Endothelial cell of umbilical vein (primary cell): ENCODE measurements at places on chromosomes 1 and 21. TPM values are rescaled to one million over a fixed set of nuclear protein-coding genes. Genes with fewer than 3 reads are reported as not detected.
A peak's percentile ranks its signal among the peaks of the same experiment; 100 is the strongest.

Gene C8A
- not detected in 2 replicates for total RNA-seq

Gene ZNHIT6
- 18.8 and 21.4 TPM in 2 replicates for total RNA-seq

Gene TEDDM1
- not detected in 2 replicates for total RNA-seq

Gene OR2T33
- not detected in 2 replicates for total RNA-seq

Gene CLDN17
- not detected in 2 replicates for total RNA-seq

Gene VANGL2
- not detected in 2 replicates for total RNA-seq

Gene NCF2
- total RNA-seq, result not detected in 2 replicates

Gene LRRN2
- not detected in 2 replicates for total RNA-seq

Gene TAS1R1
- total RNA-seq, result not detected in 2 replicates

Gene TMEM125
- total RNA-seq, result not detected in 2 replicates

Gene KLF18
- total RNA-seq, result not detected in 2 replicates

Gene GPR52
- total RNA-seq, result 0.72 and 2.2 TPM in 2 replicates

Gene ZNF436
- 12.5 and 14.0 TPM in 2 replicates for total RNA-seq

Gene ATXN7L2
- 3.8 and 4.4 TPM in 2 replicates for total RNA-seq

Gene PADI4
- not detected in 2 replicates for total RNA-seq

Gene NOC2L
- 87.9 and 88.6 TPM in 2 replicates for total RNA-seq

Gene CHIA
- not detected in 2 replicates for total RNA-seq

DNA sequence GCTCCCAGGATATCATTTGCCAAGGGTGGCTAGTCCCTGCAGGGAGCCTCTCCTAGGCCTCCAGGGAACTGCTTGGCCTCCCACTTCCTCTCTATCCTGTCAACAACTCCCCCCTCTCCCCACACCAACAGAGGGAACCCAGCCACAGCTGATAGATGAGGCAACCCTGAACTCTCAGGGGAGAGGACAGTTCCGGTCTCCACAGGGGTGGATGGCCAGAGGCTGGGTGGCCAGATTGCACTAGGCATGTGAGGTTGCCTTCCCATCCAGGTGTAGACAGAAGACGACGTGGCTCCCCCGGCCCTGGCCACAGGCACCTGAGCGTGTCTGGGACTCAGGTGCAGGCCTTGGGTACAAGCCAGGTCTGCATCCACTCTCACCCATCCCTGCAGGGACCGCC is 53.3 kb downstream of the TOR1AIP2 start:
- DNase-seq, result no peak

DNA sequence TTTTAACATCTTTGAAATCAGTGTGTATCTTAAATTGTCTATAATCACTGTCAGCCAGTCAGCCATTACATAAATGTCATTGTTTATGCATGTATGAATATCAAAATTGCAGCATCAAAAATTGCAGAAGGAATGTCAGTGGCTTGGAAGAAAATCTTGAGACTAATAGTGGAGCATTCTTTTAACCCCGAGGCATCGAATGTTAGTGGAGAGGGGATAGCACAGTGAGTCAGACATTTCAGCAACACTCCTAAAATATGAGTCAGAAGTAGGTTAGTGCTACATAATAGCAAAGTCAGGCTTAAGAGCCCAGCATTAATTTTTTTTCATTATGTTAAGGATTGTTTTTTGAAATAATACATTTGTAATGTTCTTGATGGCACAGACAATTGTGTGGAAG is 45.5 kb downstream of the SNRPE start:
- DNase-seq, result peak; percentile 62

DNA sequence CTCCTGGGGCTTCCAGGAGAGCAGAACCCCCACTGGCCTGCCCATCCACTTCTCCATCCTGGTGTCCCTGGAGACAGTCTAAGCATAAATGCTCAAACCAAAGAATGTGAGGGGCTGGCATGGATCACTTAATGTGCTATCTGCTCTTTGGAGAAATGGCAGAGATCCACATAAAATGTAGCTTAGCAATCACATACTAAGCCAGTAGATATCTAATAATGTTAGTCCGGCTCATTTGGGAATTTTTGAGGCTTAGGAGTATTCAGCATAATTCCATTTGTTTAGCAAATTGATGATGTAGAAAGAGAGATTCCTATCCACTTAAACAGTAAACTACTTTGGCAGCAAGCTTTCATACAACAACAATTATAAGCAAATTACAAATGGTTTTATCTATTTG is 90.7 kb downstream of the TENT5C start:
- DNase-seq, result no peak

DNA sequence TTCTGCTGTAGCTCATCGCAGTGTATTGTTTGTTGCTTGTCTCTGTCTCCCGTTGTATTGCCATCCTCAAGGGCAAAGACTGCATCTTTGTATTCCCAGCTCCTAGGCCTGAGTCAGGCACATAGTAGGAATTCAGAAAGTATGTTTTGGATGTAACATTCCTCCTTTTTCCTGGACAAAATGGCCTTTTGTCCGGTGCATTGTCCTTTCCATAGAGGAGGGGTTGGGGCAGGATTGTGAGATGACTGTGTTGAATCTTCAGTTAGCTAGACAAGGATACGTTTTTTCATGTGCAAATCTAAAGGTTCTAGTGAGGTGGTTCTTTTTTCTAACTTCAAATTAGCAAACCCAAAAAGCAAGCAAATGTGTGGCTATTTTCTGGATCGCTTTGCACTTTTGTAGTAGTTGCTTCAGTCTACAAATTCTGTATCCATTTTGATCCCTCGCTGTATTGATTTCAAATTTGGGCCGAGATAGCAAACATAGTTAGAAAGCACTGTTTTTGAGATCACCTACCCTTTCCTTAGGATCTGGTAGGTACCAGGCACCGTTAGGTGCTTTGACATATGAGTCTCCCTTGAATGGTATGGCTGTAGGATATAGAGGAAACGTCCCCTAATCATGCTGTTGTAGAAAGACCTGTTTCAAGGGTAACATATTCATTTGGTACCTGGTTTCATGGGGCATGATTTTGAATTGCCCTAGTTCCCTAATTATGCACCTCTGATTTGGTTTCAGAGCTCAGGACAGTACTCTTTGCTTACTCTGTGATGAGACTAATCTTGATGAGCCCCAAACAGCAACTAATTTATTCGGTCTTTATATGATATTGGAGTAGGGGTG is 1.2 kb downstream of the PPP1R8 start:
- DNase-seq, result no peak

- DNase-seq, result peak; percentile 10
Measured at GRCh38 chr1:59903141-59903754, 23.3 kb downstream of the CYP2J2 start.

GRCh38 chr1:1858382-1859086 is 32.4 kb downstream of the GNB1 start:
- DNase-seq, result peak; percentile 98

GRCh38 chr1:225990705-225991464 is 8.3 kb downstream of the SDE2 start:
- no peak for DNase-seq

- DNase-seq, result peak; percentile 36
Measured at GRCh38 chr1:15850471-15851001, 3.0 kb downstream of the SPEN start.

- DNase-seq, result no peak
Measured at GRCh38 chr21:29829564-29830275, 110.1 kb downstream of the GRIK1 start.

DNA sequence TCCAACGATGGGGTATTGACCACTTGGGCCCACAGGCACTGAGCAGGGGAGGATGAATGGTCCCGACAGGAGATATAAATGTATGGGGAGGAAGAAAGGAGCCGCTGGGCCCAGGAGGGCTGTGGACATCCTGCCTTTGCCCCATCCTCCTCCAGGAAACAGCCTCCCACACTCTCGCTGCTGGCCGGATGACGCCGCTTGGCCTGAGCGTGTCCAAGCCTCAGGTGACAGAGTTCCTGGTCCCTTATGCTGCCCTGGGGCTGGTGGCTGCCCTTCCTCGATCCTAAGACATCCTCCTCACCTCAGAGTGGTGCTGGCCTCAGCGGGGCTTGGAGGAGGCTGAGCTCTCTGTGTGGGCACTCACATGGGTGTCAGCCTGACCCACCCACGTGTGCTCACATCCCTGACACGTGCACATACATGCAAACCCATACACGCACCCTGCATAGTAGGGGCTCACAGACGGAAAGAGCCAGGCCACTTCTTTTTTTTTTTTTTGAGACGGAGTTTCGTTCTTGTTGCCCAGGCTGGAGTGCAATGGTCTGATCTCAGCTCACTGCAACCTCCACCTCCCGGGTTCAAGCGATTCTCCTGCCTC is 5.9 kb upstream of the SERINC2 start:
- no peak for DNase-seq

DNA sequence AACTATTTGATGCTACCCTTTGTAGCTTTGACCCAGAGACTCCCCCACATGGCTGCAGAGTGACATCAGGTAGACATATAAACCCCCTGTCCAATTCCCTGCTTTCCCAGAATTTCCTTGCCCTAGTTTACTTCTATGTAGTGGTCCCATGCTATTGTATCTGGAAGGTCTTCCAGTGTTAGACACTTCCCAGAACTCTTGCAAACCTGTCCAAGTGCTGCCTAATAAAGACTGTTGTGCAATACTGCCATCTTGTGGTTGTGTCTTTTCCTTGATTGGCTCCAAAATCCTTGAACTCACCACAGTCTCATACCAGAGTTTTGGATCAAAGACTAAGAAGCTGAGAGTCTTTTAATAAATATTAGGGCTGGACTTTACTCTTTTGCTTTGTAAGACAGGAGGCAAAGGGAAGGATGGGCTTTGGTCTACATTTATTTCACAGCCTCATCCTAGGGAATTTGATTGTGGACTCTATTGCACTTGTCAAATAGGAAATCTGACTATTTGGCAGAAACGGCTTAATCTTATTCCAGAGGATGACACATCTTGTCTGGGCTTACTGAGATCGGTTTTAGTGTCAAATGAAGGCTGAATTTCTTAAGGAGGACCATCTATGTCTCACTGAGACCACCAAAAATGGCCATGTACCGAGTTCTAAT is 169.9 kb downstream of the LRRC7 start:
- DNase-seq, result peak; percentile 70

- DNase-seq, result no peak
Measured at GRCh38 chr1:218823291-218823900, 350.3 kb upstream of the LYPLAL1 start.

DNA sequence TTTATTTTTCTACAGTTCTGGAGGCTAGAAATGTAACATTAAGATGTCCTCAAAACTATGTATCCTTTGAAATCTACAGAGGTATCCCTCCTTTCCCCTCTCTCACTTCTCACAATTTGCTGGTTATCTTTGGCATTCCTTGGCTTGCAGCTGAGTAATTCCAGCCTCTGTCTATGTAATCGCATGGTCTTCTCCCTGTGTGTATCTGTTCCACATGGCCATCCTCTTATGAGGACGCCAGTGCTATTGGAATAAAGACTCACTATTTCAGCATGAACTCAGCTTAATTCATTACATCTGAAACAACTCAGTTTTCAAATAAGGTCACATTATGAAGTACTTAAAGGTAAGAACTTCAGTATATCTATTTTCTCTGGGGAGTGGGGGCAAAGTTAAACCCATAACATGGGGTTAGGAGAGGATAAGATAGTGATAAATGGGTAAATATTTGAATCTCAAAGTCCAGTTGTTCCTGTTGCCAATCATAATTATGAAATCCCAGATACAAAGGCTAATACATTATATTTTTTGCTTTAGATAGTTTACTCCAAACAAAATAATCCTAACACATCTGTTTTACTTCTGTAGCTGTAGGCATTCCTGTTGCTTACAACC is 1290.8 kb downstream of the NCAM2 start:
- DNase-seq, result no peak

GRCh38 chr1:10899490-10900250 is 103.2 kb upstream of the CASZ1 start:
- no peak for DNase-seq

- DNase-seq, result no peak
Measured at GRCh38 chr1:54663725-54664124, 22.1 kb downstream of the MROH7 start.

DNA sequence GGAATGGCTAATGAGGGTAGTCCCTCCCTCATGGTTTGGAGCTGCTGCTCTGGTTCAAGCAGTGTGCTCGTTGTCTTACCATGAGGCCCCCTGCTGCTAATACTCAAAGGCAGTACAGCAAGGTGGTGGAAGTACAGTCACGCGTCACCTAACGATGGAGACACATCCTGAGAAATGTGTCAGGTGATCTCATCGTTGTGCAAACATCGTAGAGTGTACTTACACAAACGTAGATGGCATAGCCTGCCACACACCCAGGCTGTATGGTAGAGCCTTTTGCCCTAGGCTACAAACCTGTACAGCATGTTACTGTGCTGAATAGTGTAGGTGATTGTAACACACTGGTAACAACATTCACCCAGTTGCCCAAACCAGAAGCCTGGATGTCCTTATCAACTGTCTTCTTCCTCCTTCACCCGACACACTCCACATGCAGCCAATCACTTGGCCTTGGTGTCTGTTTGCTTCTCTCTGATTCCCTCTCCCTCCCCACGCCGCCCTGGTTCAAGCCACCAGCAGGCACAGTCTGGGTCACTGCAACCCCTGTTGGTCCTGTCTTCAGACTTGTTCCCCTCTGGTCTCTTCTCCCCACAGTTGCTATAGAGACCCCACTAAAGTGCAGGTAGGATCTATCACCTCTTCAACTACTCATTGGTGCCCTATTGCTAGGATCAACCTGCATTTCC is 6.0 kb upstream of the KCNA2 start:
- DNase-seq, result no peak

DNA sequence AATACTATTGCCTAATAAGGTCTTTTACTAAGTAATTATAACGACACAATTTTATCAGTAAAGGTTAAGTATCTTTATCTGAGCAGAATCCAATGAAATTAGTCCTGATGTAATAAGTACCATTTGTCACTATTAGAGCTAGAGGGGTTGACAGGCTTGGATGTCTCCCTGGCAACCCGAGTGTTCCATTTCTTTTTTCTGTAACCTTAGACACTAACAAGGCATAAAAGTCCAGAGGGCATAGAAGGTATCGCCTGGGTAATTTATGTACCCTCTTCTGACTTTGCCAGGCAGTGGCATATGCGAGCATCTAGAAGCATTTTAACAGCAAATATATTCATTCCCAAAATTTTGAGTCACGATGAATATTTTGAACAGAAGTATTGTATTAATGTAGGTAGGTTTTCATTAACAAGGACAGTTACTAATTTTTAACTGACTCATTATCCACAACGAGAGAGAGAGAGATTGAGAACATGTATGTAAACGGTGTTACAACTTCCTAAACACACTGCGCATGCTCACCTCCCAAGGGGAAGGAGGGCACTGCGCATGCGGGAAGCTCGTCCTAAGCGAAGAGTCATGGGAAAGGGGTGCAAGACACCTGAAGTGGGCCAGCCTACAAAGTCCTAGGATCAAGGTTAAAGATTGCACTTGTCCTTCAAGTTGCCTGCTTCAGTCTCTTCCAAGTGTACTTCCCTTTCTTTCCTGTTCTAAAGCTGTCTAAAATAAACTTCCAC is 423.9 kb downstream of the DSCAM start:
- DNase-seq, result no peak
